ENCODE measurements at places on chromosomes 11 and 22.

GRCh38 chr11:86068138-86068871 lies 579 bp downstream of the PICALM start:
- DNase-seq = peak; percentile 52

DNA sequence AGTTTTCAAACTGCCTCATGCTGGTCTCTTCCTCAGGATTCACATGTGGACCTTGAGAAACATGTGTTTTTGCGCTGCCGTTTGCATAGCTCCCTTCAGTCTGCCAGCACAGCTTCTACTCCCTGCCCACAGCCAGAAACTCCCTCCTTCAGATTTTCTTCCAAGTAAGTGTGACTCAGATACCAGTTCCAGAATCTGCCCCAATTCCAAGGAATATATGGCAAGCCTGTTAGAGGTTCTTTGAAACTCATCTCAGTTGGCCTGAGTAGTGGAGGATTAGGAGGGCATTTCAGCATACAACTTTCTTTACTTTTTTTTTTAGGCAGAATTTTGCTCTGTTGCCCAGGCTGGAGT lies 67.1 kb downstream of the SNX19 start:
- DNase-seq = no peak

DNA sequence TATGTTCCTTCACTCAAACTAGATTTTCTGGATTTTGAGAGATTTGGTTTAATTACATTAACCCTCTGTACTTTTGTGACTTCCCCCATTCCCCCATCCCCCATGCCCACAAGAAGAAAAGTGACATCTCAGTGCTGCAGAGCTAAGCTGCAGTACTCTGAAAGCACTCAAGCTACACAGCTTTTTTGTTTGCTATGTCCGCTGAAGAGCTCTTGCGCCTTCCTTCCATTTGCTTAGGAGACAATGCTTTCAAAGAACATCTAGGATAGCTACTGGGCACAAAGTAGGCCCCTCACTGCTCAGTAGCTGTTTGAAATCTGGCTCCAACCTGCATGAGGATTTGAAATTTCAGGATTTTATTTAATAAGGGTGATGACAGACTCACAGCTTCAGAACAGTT lies 69.7 kb downstream of the SLC17A6 start:
- no peak for DNase-seq

DNA sequence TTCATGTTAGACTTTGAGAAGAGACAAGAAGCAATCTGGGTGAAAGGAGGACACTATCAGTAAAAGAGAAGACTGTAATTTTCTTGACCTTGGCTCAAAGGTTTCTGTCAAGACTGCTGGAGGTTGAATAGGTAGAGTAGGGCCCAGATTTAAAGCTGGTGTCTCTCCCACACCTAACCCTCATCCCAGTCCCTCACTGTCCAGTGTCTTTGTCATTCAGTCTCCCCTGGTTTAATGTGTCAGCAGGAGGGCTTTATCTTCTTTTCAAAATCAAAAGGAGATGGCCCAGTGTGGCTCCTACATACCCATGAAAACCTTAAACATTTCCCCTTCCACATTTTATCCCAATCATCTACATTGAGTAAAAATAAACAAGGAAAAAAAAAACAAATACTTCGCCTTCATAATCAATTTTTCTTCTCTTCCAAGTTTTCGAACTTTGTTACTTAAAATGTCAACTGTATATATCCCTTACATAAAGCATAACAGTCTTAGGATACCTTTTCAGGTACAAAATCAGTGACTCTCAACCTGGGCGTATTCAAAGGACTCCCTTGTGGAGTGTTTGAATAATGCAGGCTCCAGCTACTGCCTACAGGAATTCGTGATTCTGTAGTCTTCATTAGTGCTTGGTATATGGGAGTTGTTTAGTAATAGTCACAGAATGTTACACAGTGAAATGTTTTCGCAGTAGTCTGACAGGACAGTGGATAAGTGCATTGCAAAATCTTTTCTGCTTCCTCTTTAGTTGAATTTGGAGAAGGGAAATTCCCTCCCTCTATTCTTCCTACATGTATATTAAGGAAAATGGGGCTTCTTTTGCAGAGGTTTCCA lies 87.2 kb downstream of the FAT3 start:
- peak; percentile 22 for DNase-seq

- DNase-seq = peak; percentile 87
Observed at GRCh38 chr11:110069158-110069737, 23.9 kb upstream of the ZC3H12C start.

GRCh38 chr11:19660076-19660475 lies 52.6 kb upstream of the NAV2 start:
- no peak for DNase-seq

DNA sequence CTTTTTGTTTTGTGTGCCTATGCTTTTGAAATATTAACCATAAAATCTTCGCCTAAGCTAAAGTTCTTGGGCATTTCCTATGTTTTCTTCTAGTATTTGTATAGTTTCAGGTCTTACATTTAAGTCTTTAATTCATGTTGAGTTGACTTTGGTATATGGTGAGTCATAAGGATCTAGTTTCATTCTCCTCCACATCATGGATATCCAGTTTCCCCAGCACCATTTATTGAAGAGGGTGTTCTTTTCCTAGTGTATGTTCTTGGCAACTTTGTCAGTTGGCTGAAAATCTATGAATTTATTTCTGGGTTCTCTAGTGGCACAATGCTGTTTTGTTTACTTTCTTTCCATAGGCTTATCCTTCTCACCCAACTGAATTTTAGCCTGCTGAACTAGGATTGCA lies 49.0 kb downstream of the CTSC start:
- no peak for DNase-seq

DNA sequence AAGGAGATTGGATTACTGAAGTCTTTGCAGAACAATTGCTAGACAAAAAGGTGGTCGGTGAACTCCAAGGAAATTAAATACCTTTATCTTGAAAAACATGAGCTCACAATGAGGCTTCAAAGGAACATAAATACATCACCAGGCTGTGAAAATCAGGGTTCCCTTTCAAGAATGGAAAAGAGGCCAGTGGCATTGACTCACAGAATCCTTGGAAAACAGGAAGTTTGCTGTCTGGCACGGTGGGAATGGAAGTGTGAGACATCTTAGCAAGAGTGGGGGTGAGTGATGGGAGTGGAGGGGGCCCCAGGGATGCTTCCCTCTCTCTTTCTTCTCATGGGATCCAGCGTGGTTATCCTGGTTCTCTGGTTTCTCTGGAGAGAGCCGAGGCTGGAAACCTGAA lies 48.9 kb upstream of the TBCEL start:
- DNase-seq = no peak

GRCh38 chr11:68282141-68282860 lies 10.5 kb upstream of the C11orf24 start:
- DNase-seq = peak; percentile 43

All from suppressor macrophage (primary cell).